ENCODE measurements at places on chromosomes 5 and 9.

DNA sequence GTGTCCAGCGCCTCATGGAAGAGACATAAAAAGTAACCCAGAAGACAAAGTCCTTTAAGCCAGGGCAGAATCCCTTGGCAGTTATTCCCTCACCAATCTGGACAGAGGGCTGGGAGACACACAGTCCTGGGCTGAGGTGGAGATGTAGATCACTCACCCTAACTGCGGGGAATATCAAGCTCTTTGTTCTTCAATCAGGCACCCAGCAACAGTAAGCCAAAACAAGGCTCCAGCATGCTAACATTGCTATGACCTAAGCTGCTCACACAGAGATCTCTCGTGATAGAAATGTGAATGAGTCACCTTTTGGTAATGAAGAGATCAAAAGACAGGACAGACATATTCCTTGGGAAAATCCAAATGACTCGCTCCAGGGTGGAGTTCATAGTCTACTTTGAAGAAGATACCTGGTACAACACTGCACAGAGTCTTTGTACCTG is 101.3 kb downstream of the FBN2 start:
- ATAC-seq, result no peak
- H3K27me3 ChIP-seq, result no peaks in the 10 kb centered on the region

- H3K36me3 ChIP-seq, result no peaks in the 10 kb centered on the region
- H3K27ac ChIP-seq, result no peak overlapping the region
- no peak overlapping the region for H3K4me3 ChIP-seq
- no peak for ATAC-seq
- no peaks in the 10 kb centered on the region for H3K27me3 ChIP-seq
Measured at GRCh38 chr9:21520501-21521228, 38.6 kb upstream of the IFNE start.

GRCh38 chr5:106202035-106202434 is 1468.7 kb downstream of the EFNA5 start:
- ATAC-seq, result no peak
- no peaks in the 10 kb centered on the region for H3K4me1 ChIP-seq
- H3K36me3 ChIP-seq, result no peaks in the 10 kb centered on the region
- H3K27ac ChIP-seq, result no peak overlapping the region

DNA sequence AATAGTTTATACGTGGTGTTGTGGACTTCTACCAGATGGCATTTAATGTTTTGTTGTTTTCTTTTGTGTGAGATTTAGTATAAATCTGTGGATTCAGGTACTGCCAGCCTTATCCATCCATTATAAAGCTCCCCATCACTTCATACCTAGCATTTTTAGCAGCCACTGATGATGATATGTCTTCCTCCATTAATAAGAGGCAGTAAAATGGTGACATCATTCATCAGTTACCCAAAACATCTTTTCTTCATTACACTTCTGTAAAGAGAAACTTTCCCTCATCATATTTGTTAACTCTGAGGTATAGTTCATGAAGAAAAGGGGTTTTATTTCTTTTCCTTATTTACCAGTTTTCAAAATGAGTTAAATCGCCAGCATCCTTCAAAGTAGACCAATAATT is 19.4 kb downstream of the CHD1 start:
- H3K4me1 ChIP-seq, result peaks cover 64% of the 10 kb centered on the region
- no peak overlapping the region for H3K4me3 ChIP-seq
- no peak for ATAC-seq
- H3K27ac ChIP-seq, result peak overlapping the region; percentile 7
- no peaks in the 10 kb centered on the region for H3K27me3 ChIP-seq
- peaks cover 9% of the 10 kb centered on the region for H3K36me3 ChIP-seq

DNA sequence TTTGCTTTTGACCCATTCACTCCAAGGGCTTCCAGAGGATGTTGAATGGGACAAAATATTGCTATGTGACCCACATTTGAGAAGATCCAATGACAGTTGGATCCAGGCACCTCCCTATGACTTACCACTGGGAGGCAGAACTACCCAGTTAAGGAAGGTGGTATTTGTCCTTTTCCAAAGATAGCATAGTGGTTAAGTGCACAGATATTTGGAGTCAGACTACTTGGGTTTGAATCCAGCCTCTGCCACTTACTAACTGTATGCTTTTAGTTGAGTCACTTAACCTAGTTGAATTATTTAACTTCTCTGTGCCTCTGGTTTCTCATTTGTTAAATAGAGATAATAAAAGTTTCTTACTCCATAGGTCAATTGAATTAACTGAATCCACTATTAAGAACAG is 74.5 kb upstream of the PALM2AKAP2 start:
- no peak overlapping the region for H3K27ac ChIP-seq
- H3K36me3 ChIP-seq, result no peaks in the 10 kb centered on the region
- H3K4me1 ChIP-seq, result no peaks in the 10 kb centered on the region

GRCh38 chr5:115735108-115735998 is 81.1 kb downstream of the CDO1 start:
- no peak overlapping the region for H3K27ac ChIP-seq
- ATAC-seq, result no peak
- peaks cover 21% of the 10 kb centered on the region for H3K4me1 ChIP-seq
- H3K27me3 ChIP-seq, result peaks cover 45% of the 10 kb centered on the region

GRCh38 chr5:41009232-41009631 is 61.9 kb downstream of the MROH2B start:
- no peak for ATAC-seq
- H3K4me3 ChIP-seq, result no peak overlapping the region
- H3K27ac ChIP-seq, result no peak overlapping the region
- H3K36me3 ChIP-seq, result no peaks in the 10 kb centered on the region
- no peaks in the 10 kb centered on the region for H3K4me1 ChIP-seq

GRCh38 chr5:7078101-7078500 is 317.8 kb upstream of the ADCY2 start:
- H3K27ac ChIP-seq, result no peak overlapping the region
- no peak overlapping the region for H3K4me3 ChIP-seq
- no peaks in the 10 kb centered on the region for H3K36me3 ChIP-seq
- no peaks in the 10 kb centered on the region for H3K4me1 ChIP-seq

DNA sequence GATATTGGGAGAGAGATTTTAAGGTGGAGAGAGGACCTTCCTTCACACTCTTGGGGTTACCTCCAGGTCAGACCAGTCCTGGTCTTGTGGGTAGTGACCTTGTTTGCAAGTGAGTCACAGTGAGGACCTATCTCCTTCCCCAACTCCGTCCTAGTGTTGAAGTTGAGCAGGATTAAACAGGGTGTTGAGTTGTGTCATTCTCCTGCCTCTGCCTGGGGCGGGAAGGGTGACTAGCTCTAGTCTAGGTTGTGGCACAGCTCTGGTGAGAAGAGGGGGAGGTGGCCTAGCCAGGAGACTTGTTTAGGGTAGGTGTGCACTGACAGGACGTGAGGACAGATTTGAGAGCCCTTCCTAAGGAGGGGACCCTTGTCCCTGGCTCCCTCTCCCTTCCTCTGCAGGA is 119.6 kb upstream of the PITX1 start:
- no peak for ATAC-seq
- H3K27ac ChIP-seq, result no peak overlapping the region
- peaks cover 33% of the 10 kb centered on the region for H3K27me3 ChIP-seq
- H3K4me1 ChIP-seq, result no peaks in the 10 kb centered on the region
- H3K4me3 ChIP-seq, result no peak overlapping the region

Data from stimulated activated memory B cell treated with anti-CD40 and anti-IgM and Interleukin-4, amounts not matched to agents 10 μg/mL and 1 μg/mL and 100 μg/mL, for 72 hours (primary cell).